NCI-H446 treated with DMSO at 0.1 percent for 48 hours (cell line): ENCODE measurements at places on chromosomes 7 and 10.

DNA sequence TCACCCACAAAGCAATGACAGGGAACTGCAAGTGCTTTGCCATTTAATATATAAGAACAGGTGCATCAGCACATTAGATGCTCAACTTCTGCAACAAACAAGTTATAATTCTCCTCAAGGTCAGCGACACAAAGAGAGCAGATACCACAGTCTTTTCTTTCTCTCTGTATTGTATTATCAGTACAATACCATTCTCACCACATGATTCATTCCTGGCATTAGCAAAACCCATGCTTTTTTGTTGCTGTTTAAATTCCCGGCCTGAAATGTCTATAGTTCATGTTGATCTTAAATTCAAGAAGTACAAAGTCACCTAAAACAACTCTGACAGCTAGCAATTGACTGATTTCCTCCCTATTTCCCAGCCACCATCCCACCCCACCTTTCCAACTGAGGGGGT, 111.8 kb upstream of the FEZF1 start:
- DNase-seq, result no peak

GRCh38 chr10:49118430-49119074, 3.2 kb upstream of the VSTM4 start:
- DNase-seq, result no peak

GRCh38 chr7:135425036-135425435, 84.9 kb downstream of the CNOT4 start:
- no peak for DNase-seq

DNA sequence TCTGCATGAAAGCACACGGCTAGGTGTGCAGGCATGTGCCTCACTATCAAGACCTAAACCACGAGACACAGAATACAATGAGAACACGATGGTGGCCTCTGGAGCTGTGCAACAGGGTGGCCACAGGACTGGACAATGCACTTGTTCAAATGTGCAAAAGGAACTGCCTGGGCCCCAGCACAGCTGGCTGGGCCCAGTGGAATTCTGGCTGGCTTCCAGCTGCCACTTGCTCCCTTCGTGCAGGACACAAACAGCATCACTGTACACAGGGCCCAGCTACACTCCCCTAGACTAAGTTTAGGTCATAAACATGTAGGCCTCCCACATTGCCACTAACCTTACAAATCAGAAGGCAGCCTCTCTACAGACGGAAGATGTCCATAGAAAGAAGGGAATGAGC, 23.4 kb downstream of the DOCK4 start:
- DNase-seq, result no peak

- DNase-seq, result no peak
Observed at GRCh38 chr10:111234914-111235302, 158.1 kb downstream of the ADRA2A start.

GRCh38 chr10:127243490-127244272, 47.3 kb upstream of the INSYN2A start:
- no peak for DNase-seq

- no peak for DNase-seq
Observed at GRCh38 chr7:105585850-105586500, 4.7 kb upstream of the EFCAB10 start.

GRCh38 chr10:54576541-54576940, 224.5 kb downstream of the PCDH15 start:
- DNase-seq, result no peak

- no peak for DNase-seq
Observed at GRCh38 chr10:93080350-93081046, 6.8 kb downstream of the CYP26A1 start.

DNA sequence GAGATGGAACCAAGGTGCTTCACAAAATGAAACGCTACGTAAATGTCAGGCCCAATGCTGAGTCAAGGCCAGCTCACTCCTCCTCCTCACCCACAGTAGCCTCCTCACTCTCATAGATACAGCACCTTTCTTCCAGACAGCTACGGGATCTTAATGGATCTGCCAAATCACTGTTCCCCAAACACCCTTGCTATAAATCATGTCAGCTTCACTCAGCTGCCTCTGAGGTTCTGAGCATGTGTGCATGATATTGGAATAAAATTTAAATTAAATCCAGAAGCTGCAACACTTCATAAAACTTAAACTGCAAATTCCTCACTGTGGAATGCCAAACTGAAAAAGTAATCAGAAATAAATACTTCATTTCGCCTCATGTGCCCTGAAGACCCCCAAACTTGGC, 14.7 kb upstream of the CPXM2 start:
- DNase-seq, result no peak

GRCh38 chr7:31991846-31992245, 78.4 kb downstream of the PDE1C start:
- no peak for DNase-seq

GRCh38 chr7:40288827-40289226, 154.0 kb downstream of the SUGCT start:
- DNase-seq, result no peak

DNA sequence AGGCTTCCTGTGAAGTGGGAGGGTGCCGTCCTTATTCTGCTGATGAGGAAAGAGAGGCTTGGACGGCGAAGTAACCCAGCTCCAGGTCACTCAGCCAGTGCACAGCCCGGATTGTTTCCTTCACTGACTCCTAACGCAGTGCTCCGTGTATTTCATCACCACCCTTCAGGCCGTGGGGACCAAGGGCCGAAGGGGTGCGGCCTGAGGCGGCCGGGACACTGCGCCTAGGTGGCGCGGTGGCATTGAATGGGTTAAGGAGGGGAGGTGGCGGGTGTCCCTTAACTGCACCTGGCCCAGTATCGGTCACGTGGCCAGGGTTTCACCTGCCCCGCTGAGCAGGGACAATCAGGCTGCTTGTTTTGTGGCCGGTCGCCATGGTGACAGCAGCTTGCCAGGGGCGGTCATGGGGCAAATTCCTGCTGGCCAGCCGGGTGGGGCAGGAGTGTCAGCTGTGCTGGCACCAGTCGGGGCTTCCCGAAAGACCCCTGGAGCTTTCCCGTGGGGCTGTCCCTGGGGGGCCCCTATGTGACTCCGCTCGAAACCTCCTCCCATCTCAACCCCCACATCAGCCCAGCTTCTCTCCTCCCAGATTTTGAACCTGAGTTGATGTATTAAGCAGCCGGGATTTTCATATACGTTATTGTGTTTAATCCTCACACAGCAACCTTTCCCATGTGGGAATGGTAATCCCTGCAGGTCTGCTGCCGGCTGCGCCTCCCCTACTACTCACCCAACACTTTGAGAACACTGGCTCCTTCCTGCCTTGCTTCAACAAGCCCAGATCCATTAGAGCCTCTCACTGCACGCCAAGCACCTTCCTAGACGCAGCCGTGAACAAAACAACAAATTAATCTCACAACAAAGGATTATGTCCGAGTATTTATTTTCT, 4.4 kb upstream of the ABHD11 start:
- DNase-seq, result no peak

DNA sequence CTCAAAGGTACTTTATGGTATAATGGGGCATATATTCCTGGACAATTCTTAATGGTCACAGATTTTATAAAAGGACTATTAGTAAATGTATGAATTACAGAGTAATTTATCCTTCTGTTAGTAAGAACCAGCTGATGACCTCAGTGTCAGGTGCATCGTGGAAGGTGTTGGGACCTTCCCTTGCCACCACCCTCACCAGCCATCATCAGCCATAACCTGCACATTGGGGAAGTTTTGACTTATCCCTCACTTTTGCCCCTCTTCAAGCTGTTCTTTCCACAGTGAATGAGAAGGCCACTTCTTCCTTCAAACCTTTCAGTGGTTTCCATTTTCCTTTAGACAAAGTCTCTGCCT, 52.2 kb downstream of the FIGNL1 start:
- no peak for DNase-seq

- DNase-seq, result no peak
Observed at GRCh38 chr7:114985116-114985715, 63.3 kb downstream of the MDFIC start.

GRCh38 chr7:157476201-157476600, 139.4 kb downstream of the DNAJB6 start:
- no peak for DNase-seq

GRCh38 chr7:98653601-98654310, 36.7 kb downstream of the NPTX2 start:
- DNase-seq, result no peak

- DNase-seq, result no peak
Observed at GRCh38 chr7:151863386-151864079, 13.4 kb downstream of the PRKAG2 start.

- DNase-seq, result peak; percentile 63
Observed at GRCh38 chr10:70694418-70695141, 22.3 kb downstream of the ADAMTS14 start.

- no peak for DNase-seq
Observed at GRCh38 chr10:97475936-97476594, 22.2 kb downstream of the MMS19 start.

GRCh38 chr7:1466524-1467271, 7.4 kb upstream of the MICALL2 start:
- no peak for DNase-seq

- no peak for DNase-seq
Observed at GRCh38 chr10:128147669-128148068, 21.4 kb upstream of the MKI67 start.

- no peak for DNase-seq
Observed at GRCh38 chr7:150463461-150463860, 13.0 kb downstream of the GIMAP8 start.

- DNase-seq, result no peak
Observed at GRCh38 chr7:94250987-94251386, 143.7 kb upstream of the COL1A2 start.

DNA sequence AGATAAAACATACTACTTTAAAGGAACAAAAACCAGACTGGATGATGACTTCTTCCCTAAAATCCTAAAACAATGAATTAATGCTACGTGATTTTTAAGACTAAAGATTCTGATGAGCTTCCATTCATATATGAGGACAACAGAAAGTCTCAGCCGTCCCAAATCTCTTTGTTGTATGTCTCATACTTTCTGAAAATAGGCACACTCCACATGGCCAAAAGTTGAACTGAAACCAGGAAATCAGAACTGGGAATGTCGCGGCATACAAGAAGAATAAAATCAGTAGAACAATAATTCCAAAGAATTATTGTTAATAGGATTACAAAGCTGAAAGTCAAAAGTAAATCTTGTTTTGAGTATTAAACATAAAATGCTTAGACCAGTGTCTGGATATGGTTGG, 195.4 kb upstream of the GHITM start:
- DNase-seq, result no peak

GRCh38 chr10:110209454-110209925, 2.1 kb downstream of the MXI1 start:
- DNase-seq, result peak; percentile 33

GRCh38 chr10:102327641-102328040, 67.9 kb upstream of the NFKB2 start:
- no peak for DNase-seq

GRCh38 chr10:86310291-86310690, 56.3 kb downstream of the GRID1 start:
- DNase-seq, result no peak

- DNase-seq, result no peak
Observed at GRCh38 chr7:158829021-158829341, 328 bp downstream of the ESYT2 start.

- no peak for DNase-seq
Observed at GRCh38 chr7:140081774-140082425, 19.1 kb upstream of the PARP12 start.

DNA sequence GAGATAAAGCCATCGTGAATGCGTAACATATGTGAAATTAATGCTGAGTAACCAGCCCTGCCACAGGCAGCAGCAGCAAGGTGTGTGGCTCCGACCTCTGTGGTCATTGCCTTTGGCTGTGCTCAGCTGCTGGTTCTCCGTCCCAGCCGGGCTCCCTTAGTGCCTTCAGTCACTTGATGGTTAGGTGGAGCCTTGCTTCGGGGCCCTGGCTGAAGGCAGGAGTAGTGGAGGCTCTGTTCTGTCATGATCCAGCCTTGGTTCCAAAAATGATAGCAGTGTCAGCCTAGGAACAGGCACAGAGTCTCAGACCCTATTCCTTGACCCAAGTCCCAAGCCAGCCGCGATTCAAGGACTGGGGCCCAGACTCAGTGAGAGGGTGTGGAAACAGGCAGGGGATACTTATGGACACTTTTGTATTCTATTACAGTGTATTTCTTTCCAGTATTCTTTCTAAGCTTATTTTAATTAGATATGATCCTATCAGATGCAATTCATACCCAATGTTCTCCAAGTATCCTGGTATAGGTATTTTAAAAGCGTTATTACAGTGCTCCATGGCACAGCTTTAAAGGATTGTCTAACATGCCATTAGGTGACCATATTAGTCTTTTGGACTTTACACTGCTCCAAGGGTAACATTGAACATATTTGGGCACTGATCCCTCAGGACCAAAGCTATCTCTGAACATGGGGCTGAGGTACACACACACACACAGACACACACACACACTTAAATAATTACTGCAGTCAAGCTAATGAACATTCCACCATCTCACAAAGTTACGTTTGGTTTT, 9.0 kb downstream of the SCART1 start:
- no peak for DNase-seq

DNA sequence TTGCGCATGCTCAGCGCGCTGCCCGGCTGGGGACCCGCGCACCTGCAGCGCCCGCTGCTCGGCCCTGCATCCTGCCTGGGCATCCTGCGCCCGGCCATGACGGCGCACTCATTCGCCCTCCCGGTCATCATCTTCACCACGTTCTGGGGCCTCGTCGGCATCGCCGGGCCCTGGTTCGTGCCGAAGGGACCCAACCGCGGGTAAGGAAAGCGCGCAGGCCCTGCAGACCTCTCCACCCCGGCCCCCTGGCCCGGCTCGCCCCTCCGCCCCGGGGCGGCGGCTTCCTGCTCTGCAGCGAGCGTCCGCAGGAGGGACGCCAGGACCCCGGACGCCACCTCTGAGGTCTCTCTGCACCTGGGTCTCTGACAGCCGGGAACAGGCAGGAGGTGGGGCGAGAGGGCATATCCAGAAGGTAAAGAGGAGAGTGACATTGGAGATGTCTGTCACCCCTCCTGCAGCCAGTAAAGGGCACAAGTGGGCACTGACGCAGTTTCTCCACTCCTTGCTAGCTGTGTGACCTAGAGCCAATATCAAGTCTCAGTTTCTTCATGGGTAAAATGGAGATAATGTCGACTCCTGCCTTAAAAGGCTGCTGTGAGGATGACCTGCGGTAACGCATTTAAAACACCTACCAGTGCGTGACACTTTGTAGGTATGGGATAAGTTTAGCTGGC, 338 bp downstream of the ATP6V0E2 start:
- DNase-seq, result no peak

DNA sequence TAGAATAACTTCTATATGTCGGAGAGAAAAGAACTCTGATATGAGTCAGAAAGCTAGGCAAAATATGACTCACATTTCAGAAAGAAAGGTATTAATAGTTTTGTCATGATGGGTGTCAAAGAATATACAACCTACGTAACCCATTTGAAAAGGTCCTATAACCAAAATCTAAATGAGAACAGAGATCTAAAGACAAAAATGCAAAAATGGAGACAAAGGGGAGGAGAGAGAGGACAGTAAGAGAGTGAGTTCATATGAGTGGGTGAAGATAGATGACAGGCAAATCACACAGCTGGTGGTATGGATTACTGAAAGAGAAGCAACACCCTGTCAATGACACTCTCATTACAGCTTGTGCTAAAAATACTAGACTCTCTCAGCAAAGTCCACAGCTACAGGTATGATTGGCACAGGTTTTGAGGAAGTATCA, 25.6 kb downstream of the ANKMY2 start:
- no peak for DNase-seq
